ENCODE measurements at places on chromosomes 6 and 20.

DNA sequence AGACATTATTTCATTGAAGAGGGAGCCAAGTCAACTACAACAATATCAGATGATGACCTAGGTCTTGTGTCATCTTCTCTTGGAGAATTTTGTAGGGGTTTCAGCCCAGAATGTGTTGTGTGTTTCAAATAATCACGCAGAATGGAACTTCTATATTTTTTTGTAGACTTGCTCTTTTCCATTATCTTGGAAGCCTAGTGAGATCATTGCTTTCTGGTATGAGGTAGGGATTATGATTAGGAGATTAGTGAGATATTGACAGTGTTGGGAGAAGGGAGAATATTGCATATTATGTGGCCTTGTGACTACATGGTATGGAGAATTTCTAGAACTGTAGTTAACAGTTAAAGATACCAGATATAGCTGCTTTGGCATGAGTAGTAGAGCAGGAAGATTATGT, 423.6 kb upstream of the PLCB4 start:
- no peak for DNase-seq

DNA sequence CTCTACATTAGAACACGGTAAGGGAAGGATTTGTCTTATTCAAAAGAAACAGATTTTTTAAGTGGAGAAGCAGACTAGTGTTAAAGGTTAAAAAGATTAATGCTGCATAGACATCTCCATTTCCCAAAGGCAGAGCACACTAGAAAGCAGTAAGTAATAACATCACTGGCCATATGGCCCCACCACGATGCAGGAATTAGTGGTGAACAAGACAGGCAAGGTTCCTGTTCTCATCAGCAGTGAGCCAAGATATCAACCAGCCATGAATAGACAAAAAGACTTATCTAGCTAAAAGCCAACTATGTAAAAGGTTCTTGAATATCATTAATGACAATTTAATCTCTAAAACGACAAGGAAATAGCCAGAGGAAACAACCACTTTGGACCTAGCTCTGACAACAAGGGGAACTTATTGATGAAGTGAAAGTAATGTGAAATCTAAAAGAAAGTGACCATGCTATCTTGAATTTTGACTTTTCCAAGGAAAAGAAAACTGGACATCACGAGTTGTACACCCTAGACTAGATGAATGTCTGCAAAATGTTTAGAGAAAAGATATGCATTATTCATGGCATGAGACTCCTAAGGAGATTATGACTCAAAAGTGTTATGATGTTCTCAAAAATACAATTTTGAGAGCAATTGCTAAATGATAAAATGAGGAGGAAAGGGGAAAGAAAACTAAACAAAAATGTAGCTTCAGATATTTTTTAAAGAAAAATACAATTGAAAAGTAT, 157.9 kb upstream of the STXBP5 start:
- DNase-seq: no peak

DNA sequence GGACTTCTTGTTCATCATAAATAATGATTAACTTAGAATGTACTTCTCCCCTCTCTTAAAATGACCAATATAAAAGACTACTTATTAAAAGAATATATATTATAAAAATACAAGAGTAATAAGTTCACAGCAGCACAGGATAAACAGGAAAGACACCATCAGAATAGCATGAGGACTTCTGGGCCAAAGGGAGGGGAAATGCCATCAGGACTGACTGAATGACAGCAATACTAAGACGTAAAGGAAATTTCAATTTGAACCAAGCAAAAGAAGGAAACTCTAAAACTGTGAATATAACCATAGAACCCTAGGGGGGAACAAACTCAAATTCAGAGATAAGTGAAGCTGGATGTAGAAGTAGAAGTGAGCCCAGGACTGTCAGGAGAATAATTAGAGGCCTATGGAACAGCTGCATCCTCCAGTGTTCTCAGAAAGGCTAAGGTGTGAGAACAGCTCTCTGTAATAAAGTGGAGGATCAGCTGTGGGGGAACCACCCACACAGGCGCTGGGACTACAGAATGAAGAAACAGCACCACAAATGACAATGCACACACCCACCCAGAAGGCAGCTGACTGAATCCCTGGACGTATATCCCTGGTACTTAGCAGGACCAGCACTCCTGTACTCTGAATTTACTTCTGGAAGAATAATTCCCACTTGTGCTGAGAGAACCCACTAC, 37.8 kb downstream of the ZHX3 start:
- no peak for DNase-seq

- no peak for DNase-seq
Measured at GRCh38 chr20:33721391-33722140, 1.5 kb upstream of the PXMP4 start.

DNA sequence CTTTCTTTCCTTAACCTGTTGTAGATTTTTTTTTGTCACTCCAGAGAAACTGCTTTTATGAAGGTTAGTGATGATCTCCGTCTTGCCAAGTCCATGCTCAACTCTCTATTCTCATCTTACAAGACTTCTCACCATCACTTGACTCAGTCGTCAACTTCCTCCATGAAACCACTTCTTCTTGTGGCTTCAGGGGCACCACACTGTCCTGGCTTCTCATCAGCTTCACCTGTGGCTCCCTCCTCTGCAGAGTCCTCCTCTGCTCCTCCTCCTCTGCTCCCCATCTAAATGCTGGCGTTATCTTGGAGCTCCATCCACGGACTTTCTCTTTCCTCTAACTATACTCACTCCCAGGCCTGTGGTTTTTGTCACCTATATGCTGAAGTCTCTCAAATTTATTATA, 187.5 kb downstream of the BACH2 start:
- DNase-seq: no peak

GRCh38 chr6:110089323-110089722, 90.1 kb downstream of the WASF1 start:
- no peak for DNase-seq

DNA sequence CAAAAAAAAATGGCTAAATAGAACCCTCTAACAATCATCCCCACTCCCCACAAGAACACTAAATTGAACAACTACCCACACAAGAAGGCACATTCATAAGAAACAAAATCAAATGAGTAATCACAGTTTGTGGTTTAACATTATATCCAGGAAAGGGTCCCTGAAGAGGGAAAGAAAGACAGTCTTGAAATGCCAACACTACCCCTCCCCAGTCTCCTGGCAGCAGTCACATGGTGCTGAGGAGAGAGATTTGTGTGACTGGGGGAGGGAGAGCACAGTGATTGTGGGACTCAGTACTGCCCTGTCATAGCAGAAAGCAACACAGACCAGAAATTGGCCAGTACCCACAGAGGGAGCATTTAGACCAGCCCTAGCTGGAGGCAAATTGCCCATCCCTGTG, 443.7 kb upstream of the BTBD3 start:
- DNase-seq: no peak

DNA sequence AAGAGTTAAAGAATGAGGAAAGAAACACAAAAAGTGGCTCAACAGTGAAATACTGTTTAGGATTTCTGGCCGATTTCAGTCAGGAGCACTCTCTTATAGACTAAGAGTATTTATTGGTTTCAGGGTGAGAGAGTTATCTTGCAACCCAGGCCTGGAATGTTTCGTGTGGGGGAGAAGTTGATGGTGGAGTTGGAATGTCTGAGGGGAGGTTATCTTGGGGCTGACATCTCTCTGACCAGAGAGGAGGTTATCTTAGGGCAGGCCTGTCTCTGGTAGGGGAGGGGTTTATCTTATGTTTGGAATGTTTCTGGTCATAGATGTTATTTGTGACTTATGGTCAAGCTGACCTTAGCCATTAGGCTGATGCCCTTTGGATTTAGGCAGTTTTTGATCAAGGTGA, 80.3 kb downstream of the HTR1B start:
- DNase-seq: no peak
